ENCODE measurements at places on chromosomes 16 and 17. TPM values are rescaled to one million over a fixed set of nuclear protein-coding genes. Genes with fewer than 3 reads are reported as not detected.

GRCh38 chr16:68790130-68790761 lies 53.1 kb upstream of the TANGO6 start:
- H3K4me3 ChIP-seq: no peak overlapping the region
- no peak overlapping the region for H3K27ac ChIP-seq
- H3K27me3 ChIP-seq: no peaks in the 10 kb centered on the region
- no peaks in the 10 kb centered on the region for H3K36me3 ChIP-seq

GRCh38 chr17:76200354-76200753 lies 39.9 kb downstream of the RNF157 start:
- peaks cover 56% of the 10 kb centered on the region for H3K4me1 ChIP-seq
- H3K27me3 ChIP-seq: no peaks in the 10 kb centered on the region
- peaks cover 57% of the 10 kb centered on the region for H3K36me3 ChIP-seq

DNA sequence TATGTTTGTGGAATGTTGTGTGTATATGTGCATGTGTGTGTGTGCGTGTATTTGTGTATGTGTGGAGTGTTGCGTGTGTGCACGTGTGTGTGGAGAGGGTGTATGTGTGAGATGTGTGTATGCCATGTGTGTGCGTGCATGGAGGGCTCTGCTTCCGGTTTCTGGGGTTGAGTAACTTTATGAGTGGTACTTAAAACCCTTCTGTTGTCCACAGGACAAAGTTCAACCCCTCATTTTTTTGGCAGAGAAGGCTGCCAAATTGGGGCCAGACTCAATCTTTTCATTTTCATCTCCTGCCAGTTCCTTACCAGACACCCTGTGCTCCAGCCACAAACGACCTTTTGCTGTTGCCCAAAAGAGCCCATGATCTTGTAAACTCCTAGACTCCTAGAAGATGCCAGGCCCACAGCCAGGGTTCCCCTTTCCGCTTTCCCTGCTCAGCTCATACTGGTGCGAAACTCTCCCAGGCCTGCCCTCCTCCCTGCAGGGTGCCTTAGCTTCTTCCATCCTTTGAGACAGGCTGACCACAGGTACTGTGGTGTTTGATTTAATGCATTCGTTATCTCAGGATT lies 100.2 kb downstream of the CMIP start:
- DNase-seq: no peak
- H3K36me3 ChIP-seq: no peaks in the 10 kb centered on the region
- H3K27me3 ChIP-seq: no peaks in the 10 kb centered on the region

DNA sequence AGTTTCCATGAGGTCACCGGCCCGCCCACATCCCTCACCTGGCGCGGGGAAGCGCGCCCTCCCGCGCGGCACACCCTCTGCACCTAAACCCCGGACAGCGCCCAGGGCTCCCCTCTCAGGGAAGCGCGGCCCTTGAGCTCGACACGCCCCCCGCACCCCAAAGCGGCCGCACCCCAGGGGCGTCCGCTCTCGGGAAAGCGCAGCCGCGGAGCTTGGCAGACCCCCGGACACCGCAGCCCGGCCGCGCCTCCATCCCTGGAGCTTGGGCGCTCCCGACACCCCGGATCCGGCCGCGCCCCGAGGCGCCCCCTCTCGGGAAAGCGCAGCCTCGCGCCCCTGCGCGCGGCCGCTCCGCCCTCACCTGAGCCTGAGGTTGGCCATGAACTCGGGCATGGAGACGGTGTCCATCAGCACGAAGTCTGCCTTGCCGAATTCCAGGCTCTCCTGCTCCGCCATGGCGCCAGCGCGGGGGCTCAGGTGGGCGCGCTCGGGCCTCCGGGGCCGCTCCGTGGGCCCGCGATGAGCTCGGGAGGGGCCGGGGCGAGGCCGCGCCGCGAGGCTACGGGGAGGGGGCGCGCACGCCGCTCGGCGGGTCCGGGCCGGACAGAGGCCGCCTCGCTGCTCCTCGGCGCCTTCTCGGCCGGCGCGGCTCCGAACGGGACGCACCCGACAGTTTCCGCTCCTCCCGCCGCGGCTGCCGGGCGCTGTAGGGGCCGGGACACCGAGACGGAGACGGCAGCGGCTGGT lies at the start of gene MYO1D:
Gene MYO1D, minus strand, starts transcription at position 708 of the 747 bp plus-strand sequence. Its CDS starts 252 bp downstream, at position 456.
- H3K36me3 ChIP-seq: no peaks in the 10 kb centered on the region
- peak within 1 kb of the TSS; percentile 75 for H3K27ac ChIP-seq
- no peaks in the 10 kb centered on the region for H3K27me3 ChIP-seq

DNA sequence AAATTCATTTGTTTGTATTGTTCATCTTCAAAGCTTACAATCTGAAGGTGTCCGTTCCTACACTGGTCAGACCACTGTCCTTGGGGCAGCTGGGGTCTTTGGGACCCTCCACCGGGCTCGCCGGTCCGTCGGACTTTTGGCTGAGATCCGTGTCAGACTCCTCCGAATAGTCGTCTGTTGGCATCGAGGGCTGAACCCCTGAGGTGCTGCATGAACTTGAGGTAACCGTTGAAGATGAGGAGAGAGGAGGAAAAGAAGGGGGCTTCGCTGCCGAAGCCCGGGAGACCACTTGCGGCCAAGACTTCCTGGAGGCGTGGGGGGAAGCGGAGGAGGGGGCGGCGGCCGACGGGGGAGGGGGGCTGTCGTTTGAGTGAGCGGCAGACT lies 260.8 kb downstream of the ZFHX3 start:
- peaks cover 20% of the 10 kb centered on the region for H3K27me3 ChIP-seq
- DNase-seq: no peak
- H3K4me3 ChIP-seq: peak overlapping the region; percentile 76
- peaks cover 37% of the 10 kb centered on the region for H3K4me1 ChIP-seq
- peak overlapping the region; percentile 83 for H3K27ac ChIP-seq
- H3K36me3 ChIP-seq: no peaks in the 10 kb centered on the region

DNA sequence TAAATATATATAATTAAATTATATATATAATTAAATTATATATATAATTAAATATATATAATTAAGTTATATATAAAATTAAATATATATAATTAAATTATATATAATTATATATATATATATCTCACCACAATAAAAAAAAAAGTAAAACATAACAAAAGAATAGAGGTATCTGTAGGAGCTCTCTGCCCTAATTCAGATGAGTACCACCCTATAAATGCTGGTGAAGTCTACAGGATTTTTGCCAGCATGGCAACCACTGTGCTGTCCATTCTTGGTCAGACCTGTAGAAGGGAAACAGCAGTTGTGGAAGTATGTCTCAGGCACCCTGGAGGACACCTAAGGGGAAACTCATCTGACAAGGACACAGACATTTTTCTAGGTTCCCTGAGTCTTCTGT lies 259.7 kb downstream of the PRKCA start:
- no peak overlapping the region for H3K4me3 ChIP-seq
- H3K27me3 ChIP-seq: no peaks in the 10 kb centered on the region
- H3K4me1 ChIP-seq: peaks cover 38% of the 10 kb centered on the region
- no peak overlapping the region for H3K27ac ChIP-seq

- peaks cover 47% of the 10 kb centered on the region for H3K4me1 ChIP-seq
- H3K36me3 ChIP-seq: peaks cover 46% of the 10 kb centered on the region
- H3K27ac ChIP-seq: no peak overlapping the region
Measured at GRCh38 chr17:2191227-2191626, 112.4 kb downstream of the SMG6 start.

DNA sequence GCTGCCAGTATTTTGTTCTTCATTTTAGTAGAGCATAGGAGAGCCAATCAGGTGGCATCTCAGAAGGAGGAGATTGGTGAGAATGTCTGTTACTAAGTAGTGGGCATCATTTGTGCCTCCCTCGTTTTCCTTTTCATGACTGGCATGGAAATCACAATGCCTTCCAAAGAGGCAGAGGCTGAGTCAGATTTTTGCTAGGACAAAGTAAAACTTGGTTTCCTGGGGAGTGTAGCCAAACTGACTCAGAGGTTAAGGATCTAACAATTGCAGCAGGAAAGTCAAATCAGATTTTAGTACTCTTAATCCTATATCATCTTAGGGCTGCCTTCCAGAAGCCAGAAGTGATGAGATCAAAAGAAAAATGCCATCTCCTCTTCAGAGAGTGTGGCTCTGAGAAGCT lies 138.7 kb downstream of the ANKFN1 start:
- H3K36me3 ChIP-seq: no peaks in the 10 kb centered on the region
- no peaks in the 10 kb centered on the region for H3K27me3 ChIP-seq
- peaks cover 30% of the 10 kb centered on the region for H3K4me1 ChIP-seq
- H3K4me3 ChIP-seq: no peak overlapping the region
- no peak overlapping the region for H3K27ac ChIP-seq

DNA sequence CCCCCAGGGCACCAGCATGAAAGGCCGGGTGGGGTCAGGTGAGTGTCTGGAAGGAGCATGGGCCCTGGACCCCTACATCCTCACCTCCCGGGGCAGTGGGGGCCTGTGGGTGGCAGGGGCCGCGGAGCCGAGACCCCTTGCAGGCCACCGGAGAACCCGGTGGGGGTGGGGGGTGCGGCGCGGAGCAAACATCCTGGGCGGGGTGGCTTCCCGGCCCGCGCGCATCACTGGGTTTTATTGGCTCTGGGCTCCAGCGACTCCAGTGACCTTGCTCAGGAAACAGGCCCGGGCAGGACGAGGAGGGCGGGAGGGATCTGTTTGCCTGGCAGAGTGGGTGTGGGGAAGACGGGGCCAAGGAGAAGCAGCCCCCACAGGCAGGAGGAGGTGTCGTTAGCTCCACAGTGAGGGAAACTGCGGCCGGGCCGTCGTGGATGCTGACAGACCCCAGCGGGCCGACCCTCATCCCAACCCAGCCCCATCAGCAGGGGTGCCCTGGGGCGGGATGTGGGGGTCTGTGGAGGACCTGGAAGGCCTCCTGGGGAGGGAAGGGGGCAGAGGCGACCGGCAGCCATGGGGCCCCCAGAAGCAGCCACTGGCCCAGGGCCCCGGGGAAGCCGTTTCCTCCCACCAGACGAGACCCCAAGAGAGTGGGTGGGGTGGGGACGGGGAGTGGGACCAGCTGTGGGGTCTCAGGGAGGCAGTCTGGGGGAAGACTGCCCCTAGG lies 10.6 kb downstream of the SSTR5 start:
- peaks cover 22% of the 10 kb centered on the region for H3K27me3 ChIP-seq
- no peaks in the 10 kb centered on the region for H3K4me1 ChIP-seq
- H3K36me3 ChIP-seq: peaks cover 4% of the 10 kb centered on the region
- no peak overlapping the region for H3K4me3 ChIP-seq
- H3K27ac ChIP-seq: no peak overlapping the region
- no peak for DNase-seq

- no peak for DNase-seq
- H3K4me1 ChIP-seq: peaks cover 2% of the 10 kb centered on the region
- H3K36me3 ChIP-seq: no peaks in the 10 kb centered on the region
- peaks cover 10% of the 10 kb centered on the region for H3K27me3 ChIP-seq
Measured at GRCh38 chr16:71629278-71630016, 3.5 kb downstream of the MARVELD3 start.

- no peak overlapping the region for H3K27ac ChIP-seq
- peaks cover 13% of the 10 kb centered on the region for H3K27me3 ChIP-seq
- no peaks in the 10 kb centered on the region for H3K4me1 ChIP-seq
- H3K4me3 ChIP-seq: no peak overlapping the region
Measured at GRCh38 chr17:16962804-16963203, 9.1 kb downstream of the TNFRSF13B start.

DNA sequence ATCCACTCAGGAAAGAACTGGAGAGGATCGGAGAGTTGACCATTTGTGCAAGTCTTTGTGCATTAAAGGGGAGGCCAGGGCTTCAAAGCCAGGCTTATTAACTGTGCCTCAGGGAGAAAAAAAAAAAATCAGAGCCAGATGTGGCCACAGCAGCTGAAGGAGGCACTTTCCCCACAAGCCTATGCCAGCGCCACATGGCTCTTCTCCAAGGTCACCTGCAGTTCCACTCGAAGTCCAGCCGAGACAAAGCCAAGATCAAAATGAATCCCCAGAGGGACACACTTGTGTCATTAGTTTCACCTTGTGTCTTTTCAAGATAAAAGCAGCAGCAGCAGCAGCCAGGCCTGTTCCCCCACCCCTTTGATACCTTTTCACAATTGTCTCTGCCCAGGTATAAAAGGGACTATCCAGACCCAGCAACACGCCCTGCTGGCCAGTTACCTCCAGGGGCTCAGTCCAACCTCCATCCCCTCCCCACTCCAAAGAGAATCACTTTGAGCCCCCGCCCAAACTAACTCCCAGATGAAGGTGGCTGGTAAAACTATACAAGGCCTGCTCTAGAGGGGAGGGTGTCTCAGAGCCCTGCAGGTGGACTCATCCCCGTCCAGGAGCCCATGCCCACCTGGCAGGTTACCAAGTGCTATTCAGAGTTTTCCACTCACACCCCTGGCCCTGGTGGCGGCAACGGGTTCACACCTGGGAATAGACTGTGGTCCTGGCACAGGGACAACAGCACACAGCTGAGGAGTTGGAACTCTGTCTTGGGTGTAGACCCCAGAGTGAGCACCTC lies 29.2 kb downstream of the AXIN2 start:
- peaks cover 3% of the 10 kb centered on the region for H3K36me3 ChIP-seq
- DNase-seq: no peak
- H3K27me3 ChIP-seq: no peaks in the 10 kb centered on the region
- no peak overlapping the region for H3K4me3 ChIP-seq
- peaks cover 6% of the 10 kb centered on the region for H3K4me1 ChIP-seq

DNA sequence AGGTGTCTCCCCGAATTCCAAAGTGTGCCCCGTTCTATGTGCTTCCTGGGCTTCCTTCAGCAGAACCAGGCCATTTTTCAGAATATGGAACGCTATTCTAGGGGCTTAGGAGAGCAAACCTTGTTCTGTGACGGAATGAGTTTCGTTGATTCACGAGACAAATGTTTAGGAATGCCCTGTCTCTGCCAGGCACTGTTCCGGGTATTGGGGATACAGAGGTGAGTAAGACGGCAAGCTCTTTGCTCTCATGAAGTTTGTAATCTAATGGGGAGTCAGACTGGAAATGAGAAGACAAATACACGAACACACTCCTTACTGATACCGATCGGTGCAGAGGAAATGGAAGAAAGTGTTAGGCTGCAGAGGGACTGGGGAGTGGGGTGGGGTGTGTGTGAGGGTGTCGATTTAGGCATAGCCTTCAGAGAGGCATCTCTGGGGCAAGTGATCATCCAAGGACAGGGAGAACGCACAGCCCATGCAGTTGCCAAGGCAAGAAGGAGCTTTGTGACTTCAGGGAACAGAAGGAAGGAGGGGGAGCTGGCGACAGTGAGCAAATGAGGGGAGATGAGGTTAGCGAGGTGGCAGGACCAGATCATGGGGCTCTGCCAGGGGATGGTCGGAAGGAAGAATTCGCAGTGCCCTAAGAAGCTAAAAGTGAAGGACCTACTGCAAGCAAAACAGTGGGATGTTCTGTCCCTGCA lies 189.6 kb downstream of the MSI2 start:
- H3K36me3 ChIP-seq: peaks cover 10% of the 10 kb centered on the region
- peaks cover 52% of the 10 kb centered on the region for H3K4me1 ChIP-seq
- no peak overlapping the region for H3K4me3 ChIP-seq
- DNase-seq: no peak

The TNFSF13 gene
- total RNA-seq: 6.9 TPM

The PPP1R1B gene
- not detected for total RNA-seq

The CTRB1 gene
- total RNA-seq: not detected

The SLC7A6 gene
- 73.8 TPM for total RNA-seq

The NPIPB2 gene
- total RNA-seq: 11.0 TPM

The SDK2 gene
- 3.3 TPM for total RNA-seq

The FSCN2 gene
- 0.32 TPM for total RNA-seq

The SOX15 gene
- 0.25 TPM for total RNA-seq

The SMIM5 gene
- 0.25 TPM for total RNA-seq

The NFATC2IP gene
- 63.8 TPM for total RNA-seq

The CCDC144A gene
- total RNA-seq: 1.7 TPM
